Naive B cell (primary cell): ENCODE measurements at places on chromosomes 5 and 9.
A peak's percentile ranks its signal among the peaks of the same experiment; 100 is the strongest.

DNA sequence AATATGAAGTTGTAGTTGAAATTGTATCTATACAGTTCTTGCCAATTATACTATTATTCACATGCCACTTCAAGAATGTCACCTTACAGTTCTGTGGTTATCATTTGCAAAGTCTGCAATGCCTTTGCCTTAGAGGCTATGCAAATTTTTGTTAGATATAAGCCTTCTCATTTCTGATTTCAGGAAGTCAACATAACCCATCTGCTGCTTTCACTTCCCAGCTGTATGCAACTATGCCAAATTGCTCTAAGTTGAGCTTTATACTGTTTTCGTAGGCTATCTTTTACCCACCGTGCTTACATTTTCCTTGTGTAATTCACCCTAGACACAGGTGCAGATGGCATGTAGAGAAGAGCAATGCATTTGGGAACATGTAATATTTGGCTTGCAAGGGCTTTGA is 1083.0 kb downstream of the CDH9 start:
- no peak for DNase-seq

DNA sequence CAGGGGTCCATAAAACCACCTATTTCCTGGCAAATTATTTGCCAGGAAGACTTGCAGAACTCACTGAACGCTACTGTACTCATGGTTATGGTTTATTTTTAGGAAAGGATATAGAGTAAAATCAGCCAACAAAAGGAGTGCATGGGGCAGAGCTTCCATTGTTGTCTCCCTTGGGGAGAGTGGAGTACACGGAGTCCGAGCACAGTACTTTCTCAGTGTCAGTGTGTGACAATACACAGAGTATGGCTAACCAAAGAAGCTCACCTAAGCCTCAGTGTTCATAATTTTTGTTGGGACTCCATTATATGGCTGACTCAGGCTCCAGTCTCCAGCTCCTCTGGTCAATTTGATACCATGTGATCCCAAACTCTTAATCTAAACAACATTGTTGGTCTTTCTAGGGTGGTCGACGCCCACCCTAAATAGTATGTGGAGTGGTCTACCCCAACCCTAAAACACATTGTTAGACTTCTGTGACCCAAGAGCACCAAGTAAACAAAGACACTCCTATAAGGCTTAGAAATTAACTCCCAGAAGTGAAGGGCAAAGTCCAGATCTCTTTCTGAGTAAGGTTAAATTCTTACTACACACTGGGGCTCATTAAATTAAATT is 74.9 kb downstream of the SLC44A1 start:
- no peak for DNase-seq

GRCh38 chr5:173873306-173873922 is 14.7 kb upstream of the CPEB4 start:
- no peak for DNase-seq

DNA sequence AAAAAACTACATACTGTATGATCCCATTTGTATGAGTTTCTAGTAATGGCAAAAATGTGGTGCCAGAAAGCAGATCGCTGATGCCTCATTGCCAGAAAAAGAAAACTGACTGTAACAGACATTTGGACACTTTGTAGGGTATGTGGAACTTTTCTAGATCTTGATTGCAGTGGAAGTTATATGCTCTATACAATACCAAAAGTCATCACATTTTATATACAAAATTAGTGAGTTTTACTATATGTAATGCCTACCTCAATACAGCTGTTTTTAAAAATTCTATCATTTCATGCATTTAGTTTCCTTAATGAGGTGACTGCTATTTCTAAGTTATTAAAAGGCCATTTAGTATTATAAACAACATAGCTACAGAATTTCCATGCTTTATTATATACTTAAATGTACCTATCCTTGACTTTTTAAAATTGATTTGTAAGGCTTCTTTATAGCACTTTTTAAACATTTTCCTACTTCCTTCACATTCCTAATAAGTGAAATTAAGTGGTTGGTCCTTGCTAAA is 199.9 kb downstream of the CWC27 start:
- DNase-seq, result no peak

- no peak for DNase-seq
These were observed 218.2 kb downstream of the TSSK1B start for GRCh38 chr5:113216545-113216944.

- no peak for DNase-seq
These were observed 56.3 kb upstream of the ITGA1 start for GRCh38 chr5:52731274-52732027.

GRCh38 chr5:55134053-55134722 is 25.8 kb upstream of the GPX8 start:
- DNase-seq, result no peak

DNA sequence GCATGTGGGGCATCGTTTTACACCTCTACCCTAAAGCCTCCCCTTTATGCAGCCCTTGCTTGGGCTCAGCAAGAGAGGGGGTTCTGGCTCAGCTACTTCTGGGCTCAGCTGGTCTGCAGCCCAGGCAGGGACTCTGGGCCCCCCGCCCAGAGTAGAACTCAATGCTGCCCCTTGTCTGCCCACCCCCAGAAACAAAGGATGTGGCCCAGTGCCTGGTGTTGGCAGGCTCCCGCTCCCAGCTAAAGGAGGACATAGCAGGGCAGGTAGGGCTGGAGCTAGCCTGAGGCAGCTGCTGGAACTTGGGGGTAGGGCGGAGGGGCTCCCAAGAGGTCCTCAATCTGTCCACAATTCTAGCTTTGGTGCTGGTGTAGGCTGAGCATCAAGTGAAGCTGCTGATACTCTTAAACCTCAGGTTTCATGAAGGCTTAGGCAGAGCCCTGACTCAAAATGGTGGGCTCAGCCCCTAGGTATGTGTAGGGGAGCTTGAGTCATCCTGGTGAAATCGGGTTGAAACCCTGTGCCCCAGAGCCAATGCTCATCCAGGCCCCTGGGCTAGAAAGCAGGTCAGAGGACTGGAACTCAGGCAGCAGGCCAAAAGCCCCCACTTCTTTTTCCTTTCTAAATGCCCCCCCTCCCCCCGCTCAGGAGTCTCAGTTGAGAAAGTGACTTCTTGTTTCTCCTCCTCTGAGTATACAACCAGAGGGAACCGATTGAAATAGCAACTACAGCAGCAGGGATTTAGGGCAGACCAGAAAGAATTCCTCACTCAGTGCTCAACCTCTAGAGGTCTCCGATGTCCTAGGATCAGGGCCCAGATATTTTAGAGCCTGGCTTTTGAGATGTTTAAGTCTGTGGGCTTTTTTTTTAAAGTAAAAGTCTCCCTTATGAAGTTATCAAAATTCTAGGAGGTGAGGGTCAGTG is 11.4 kb downstream of the PSD2 start:
- no peak for DNase-seq

GRCh38 chr5:135486131-135487036 is 34.2 kb upstream of the TIFAB start:
- DNase-seq, result no peak

- DNase-seq, result peak; percentile 25
These were observed 59.8 kb upstream of the POU5F2 start for GRCh38 chr5:93800988-93801811.

GRCh38 chr5:75678155-75678554 is 39.1 kb downstream of the POC5 start:
- no peak for DNase-seq

GRCh38 chr9:98888801-98889421 is 54.8 kb upstream of the COL15A1 start:
- no peak for DNase-seq

GRCh38 chr5:170306381-170306831 is 8.8 kb upstream of the LCP2 start:
- no peak for DNase-seq

DNA sequence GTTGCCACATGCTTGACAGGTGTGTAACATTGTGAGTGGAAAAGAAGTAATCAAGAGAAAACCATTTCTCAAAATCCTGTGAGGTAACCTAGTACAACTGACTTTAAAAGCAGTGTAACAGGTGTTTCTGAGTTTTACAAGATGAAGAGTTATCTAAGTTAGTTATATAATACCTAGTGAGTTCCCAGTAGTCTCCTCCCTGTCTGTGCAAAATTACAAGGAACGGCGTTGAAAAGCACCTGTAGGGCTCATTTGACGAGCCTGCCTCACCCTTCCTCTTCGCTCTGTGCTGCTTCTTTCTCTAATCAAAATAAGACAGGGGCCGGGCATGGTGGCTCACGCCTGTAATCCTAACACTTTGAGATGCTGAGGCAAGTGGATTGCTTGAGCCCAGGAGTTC is 132.9 kb upstream of the SLC30A5 start:
- no peak for DNase-seq

- DNase-seq, result no peak
These were observed 323.8 kb downstream of the PRELID2 start for GRCh38 chr5:145511351-145511750.

GRCh38 chr5:153816870-153817269 is 221.8 kb downstream of the FAM114A2 start:
- no peak for DNase-seq

DNA sequence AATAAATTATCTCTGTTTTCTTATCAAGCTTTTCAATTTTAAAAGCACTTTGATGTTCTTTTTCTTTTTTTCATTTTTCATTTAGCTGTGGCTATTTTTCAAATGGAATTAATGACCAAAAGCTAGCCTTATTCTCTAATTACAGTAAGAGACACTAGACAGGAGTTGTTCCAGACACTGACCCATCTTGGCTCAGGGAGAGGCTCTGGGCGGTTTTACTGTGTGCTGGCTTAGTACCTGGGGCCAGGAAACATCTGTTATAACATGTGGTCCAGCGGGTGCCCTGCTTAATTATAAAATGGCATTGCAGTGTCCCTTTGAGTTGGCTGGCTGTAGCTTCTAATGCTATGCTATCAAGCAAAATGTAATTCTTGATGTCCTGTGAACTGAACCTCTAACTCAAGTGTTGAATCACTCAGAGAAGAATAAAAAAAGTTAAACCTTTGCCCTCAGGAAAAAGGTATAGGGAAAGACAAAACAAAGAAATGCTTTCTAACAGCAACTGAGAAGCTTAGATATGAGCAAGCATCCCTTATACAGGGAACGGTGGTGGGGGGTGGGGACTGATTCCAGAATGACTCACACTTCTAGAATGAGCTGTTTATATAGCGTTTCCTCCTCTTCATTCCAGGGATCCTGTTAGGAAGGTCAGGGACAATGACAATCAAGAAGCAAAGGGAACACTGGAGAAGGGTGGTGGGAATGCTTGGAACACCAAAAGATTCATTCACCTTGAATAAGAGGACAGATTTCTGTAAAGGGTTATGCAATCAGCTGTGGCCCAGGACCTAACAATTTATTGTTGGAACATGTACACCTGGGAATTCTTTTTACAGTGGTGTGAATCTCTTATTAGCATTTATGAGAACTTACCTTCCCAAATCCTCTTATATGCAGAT is 58.7 kb upstream of the NFIB start:
- no peak for DNase-seq

- DNase-seq, result no peak
These were observed 27.9 kb upstream of the KLF9 start for GRCh38 chr9:70442328-70442848.

- DNase-seq, result no peak
These were observed 1088.1 kb downstream of the NR2F1-AS1 start for GRCh38 chr5:92492908-92493307.

- DNase-seq, result no peak
These were observed 1051.3 kb upstream of the DMAC1 start for GRCh38 chr9:8850914-8851313.

- DNase-seq, result no peak
These were observed 213.6 kb upstream of the ANKRD55 start for GRCh38 chr5:56446728-56447127.

DNA sequence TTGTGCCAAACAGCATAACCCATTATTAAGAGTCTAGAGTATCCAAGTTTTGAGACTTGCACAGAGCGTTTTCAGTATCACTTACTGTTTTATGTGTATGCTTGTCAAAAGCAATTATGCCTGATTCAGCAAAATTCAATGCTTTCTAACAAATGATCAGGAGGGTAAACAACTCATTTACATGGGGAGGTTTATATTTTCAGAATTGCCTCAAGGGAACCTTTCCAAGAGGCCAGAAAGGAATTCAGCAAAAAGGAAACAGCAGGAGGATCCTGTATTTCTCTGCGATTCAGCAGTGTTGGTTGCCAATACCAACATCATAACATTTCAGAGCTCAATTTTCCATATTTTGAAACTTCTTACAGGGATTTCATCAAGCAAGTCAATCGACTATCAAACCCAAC is 69.3 kb upstream of the DAB2 start:
- DNase-seq, result no peak

GRCh38 chr9:5375091-5375490 is 35.4 kb upstream of the RLN1 start:
- DNase-seq, result no peak

DNA sequence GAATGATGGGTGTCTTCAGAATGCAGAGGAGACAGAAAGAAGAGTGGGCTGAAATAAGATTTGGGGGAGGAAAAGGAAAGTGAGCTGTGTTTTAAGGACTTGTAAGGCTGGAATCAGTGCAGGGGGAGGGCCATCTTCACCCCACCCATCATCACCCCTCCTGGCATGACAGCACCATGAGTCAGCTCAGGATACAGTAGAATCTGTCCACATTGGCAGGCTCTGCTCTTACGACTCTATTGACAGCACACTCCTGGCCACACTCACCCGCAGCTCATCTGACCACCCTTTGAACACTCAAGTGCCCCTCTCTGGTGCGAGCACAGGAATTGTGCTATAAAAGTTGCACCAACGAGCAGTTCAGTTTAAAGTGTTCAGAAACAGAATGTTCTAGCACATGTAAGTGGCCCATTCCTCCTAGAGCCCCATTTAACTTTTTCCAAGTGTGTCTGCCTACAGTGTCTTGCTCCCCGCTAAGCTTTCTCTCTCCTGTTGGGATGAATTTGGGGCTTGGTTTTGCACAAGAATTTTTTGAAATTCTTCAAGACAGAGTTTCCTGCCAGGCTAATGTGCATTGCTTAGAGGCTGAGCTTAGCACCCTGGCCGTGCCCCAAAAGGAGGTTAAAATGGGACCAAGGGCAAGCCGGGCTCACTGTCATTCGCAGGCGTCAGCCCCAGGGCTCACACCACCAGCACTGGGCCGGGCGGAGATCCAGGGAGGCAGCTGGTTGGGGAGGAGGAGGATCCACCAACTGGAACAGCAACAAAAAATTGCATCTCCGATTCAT is 12.0 kb downstream of the ADRA1B start:
- no peak for DNase-seq

DNA sequence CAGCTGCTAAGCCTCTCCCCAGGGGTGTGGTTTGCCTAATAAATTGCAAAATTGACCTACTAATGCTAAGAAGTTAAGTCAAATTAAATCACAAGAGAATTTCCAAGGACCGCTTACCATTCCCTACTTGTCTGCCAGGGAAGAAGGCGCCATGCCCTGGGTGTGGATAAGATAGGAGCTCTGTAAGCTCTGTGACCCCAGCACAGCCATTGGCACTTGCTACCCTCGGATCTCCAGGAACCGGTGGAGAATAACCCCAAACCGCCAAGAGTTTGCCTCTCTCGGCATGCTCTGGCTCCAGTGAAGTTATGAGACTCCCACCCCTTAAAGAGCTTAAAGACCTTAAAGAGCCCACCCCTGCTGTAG is 58.9 kb downstream of the NEURL1B start:
- no peak for DNase-seq

- no peak for DNase-seq
These were observed 4.6 kb downstream of the MORN5 start for GRCh38 chr9:122164286-122164685.
